Fibroblast of skin of right biceps (primary cell): ENCODE measurements at places on chromosomes 1 and 21.

DNA sequence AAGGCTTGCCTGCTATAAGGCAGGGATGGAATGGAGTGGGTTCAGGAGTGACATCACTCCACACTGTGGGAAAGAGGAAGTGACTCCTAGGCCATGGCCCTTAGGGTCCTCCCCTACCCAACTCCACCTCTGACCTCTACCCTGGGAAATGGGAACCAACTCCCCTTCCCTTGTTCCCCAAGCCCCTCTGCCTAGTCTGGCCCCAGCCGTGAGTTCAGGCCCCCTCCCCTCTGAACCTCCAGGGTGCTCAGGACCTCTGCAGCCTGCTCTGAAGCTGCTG is 3.8 kb upstream of the GUCA2A start:
- DNase-seq, result no peak

- no peak for DNase-seq
Measured at GRCh38 chr1:202217516-202217915, 23.9 kb downstream of the LGR6 start.

DNA sequence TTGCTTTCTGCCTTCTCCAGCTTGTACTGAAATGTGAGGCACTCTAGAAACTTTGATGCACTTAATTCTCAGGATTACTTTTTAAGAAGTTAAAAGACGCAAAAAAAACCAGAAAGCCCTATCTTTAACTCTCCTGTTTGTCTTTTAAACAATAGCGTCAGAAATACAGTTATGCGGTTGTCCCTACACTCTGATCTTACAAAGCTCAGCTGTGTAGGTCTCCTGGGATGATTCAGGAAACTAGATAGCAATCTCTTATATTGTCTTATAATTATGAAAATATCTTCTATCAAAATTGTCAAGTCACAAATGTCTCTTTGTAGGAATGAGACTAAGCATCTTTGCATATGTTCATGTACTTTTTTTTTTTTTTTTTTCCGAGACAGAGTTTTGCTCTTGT is 26.9 kb upstream of the RCAN3 start:
- DNase-seq, result no peak

DNA sequence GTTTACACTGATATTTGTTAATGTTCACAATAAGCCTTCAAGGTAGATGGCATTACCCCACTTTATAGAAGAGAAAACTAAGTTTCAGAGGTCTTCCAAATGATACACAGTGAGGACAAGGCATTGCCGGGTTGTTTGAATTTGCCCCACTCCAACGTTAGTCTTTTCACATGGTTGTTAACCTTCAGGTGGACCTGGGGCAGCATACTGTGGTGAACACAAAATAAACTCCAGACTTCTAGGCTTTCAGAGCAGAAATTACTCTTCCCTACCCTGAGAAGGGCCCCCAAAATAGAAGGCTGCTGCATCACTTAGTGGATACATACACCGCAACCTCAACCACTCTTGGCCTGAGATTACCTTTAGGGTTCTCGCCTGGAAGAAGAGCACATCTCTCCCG is 3.4 kb upstream of the KHDRBS1 start:
- no peak for DNase-seq

DNA sequence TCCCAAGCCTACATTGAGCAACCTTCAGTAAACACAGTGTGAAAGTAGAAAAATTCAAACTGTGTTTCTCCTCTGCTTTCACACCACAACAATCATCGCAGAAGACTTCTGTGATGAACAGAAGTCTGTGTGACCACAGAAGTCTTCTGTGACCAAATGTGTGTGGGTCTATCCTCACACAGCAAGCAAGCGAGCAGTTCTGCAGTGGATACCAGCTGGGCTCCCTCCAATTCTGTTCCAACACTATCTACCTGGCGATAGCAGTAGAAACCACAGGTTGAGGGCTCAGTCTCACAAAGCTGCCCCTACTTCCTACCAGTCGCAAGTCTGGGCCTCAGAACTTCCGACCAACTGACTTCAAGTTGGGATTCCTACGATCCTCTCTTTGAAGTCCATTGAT is 21.0 kb upstream of the RAP1A start:
- DNase-seq, result no peak

GRCh38 chr21:32147041-32147440 is 131.8 kb downstream of the MIS18A start:
- peak; percentile 28 for DNase-seq

- no peak for DNase-seq
Measured at GRCh38 chr1:67029472-67029871, 24.5 kb downstream of the SLC35D1 start.

DNA sequence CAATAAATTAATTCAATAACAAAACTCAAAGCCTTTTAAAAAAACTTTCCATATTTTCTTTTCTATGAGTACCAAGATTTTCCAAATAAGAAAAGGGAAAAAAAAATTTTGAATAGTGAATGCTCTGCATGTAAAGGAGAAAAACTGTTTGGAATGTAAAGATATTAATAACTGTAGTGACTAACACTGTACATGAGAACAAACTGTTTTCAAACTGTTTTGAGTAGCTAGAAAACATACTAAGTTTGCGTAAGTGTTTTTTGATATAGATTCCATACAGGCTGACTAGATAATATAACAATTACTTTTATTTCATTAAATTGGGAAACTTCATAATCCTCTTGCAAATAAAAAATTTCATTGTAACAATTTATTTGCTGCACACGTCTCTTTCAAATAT is 150.5 kb downstream of the DPYD start:
- no peak for DNase-seq

DNA sequence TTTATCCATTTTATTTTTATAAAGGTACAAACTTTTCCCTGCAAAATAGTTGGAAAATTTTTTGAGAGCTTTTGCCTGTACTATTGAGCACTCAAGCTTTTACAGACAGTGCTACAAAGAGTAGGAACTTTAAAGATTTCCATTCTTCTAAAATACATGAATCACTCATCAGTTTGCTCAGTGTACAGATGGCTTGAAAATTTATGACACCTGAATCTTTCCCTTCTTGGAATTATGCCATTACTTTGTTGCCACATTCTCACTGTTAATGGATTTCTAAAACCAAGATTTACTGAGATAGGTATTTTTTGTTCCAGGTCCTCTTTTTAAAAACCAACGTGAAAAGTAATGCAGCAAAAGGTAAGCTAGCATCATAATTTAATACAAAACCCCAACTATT is 76.0 kb downstream of the GPATCH2 start:
- DNase-seq, result no peak

DNA sequence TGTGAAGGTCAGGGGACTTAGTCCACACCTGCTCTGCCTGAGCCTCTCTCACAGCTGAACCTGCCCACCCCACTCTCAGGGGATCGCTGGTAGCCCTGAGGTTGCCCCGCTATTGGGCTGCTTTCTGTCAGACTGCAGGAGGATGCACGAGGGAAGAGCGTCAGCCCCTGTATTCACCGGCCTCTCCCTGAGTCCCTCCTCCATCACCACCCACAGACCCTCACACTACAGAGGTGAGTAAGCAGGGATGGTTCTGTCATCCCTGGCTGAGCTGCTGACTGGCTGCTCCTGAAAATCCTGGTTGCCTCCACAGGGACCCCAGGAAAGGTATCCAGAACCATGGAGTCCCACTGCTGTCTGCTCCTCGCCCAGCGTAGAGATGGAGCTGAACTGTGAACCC is 118.7 kb downstream of the SYT2 start:
- DNase-seq, result no peak

DNA sequence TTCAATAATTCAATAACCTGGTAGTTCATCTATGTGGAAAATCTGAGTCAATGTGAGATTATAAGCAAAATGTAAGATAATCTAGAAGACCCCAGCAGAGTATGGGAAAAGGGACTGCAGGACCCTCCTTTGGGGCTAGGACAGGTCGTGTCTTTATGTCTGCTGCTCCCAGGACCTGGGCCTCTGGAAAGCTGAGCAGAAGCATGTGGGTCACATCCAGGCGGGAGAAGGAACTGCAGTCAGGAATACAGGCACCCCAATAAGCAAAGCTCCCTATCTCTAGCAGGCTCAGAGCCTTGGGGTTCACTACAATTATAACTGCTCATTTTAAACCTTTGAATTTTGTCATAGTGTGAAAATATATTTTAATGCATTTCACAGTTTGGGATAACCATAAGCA is 73.9 kb upstream of the MCOLN3 start:
- no peak for DNase-seq

DNA sequence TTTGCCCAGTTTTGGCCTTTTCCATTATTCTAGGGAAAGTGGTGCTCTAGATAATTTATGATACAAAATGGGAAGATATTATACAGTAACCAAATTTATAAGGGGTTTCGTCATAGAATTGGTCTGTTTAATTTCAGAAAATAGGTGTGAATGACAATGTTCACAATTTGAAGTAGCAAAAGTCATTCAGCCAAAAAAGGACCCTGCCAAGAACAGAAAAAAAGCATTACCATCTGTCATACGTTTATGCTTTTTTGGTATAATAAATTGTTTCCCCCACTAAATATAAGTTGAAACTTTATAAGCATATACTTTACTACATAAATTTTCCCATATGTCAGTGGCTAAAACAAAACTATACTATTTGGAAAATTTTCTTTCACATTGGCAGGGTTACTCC is 4.5 kb upstream of the SPAG17 start:
- DNase-seq, result no peak

DNA sequence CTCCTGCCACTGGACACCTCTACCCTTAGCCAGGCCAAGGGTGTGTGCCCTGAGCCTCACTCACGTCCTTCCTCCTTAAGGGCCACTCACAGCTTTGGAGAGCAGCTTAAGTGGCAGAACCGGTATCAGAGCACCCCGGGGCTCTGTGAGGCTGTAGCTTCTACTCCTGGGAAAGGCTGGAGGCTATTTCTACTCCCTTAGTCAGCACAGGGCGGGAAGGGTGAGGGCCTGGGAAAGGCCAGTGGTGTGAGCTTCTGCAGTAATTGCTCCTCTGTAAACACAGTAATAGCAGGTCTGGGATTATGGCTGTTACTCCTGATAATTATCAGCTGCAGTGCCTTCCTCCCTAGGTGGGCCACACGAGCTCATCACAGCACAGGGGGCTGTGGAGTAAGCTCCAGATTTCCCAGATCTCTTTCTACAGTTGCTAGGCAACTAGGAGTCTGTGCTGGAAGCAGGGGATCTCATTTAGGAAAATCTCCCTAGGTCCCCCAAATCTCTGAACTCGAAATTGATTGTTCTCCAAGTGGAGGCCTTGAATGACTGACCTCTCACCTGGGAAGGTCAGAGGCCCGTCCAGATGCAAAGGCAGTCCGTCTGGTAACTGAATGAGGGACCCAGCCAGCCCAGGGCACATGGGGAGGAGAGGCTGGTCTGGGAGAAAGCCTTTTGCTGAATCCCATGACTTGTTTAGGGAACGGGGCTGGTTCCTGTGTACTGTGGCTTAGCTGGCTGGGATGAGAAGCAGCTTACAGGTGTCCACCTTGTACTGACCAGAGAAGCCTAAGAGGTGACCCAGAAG is 29.3 kb downstream of the IER5 start:
- DNase-seq, result no peak

DNA sequence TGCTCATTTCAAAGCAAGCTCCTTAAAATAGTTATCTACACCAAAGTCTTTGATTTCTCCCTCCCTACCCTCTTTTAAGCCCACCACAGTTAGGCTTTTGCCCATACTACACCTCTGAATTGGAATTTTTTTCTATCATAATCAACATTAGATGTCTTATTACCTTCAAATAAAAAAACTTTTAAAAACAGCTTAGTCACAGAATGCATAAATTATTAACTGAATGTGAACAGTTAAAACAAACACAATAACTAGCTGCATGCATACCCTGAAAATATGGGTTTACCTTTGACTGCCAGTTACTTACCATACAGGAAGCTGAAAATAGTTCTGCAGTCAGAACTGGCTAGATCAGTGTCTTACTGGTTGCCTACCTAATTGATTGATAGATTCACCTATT is 210.9 kb downstream of the TGFB2 start:
- no peak for DNase-seq

GRCh38 chr1:150985179-150985825 is 3.2 kb downstream of the ANXA9 start:
- DNase-seq, result no peak

- DNase-seq, result no peak
Measured at GRCh38 chr1:107964336-107965109, 457 bp downstream of the VAV3 start.

DNA sequence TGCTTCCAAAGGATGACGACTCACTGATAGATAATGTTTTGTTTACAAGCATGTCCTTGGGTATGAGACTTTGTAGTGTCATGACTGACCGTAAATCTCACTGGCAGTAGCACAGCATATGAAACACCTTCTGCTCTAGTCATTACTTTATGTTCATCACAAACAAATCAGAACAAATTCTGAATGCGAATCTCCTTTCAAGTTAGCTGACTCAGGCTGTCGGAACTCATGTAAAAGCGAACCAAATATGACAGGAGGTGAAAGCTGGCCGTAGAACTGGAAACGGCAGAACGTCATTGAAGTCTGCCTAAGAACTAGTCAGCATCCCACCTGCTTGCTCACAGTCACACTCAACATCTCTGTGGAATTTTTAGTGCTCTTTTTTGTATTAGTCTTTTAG is 143.9 kb downstream of the RGS7 start:
- DNase-seq, result no peak

DNA sequence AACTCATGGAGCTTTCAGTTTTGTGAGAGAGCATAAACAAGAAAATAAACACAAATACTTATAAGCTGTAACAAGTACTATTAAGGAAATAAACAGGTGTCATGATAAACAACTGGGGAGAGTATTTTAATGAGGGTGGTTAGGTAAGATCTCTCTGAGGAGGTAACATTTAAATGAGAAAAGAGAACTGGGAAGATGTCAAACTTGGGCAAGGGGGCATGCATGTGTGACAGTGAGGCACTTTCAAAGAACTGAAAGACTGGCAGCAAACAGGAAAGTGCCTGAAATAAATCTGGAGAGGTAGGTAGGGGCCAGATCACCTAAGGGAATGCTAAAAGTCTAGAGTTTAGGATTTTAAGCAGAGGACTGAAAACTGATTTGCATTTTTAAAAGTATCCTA is 37.8 kb downstream of the NSL1 start:
- no peak for DNase-seq

DNA sequence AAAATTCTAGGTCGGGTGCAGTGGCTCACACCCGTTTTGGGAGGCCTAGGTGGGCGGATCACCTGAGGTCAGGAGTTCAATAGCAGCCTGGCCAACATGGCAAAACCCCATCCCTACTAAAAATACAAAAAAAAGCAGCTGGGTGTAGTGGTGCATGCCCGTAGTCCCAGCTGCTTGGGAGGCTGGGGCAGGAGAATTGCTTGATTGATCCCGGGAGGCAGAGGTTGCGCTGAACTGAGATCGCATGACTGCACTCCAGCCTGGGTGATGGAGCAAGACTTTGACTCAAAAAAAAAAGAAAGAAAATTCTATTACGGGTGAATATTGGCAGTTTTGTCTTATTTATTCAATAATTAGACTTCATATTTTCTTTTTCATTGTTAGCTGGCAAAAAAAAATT is 62.1 kb downstream of the SNX7 start:
- DNase-seq, result no peak

- DNase-seq, result peak; percentile 27
Measured at GRCh38 chr1:210696709-210697108, 368.0 kb downstream of the HHAT start.

GRCh38 chr1:185674201-185674600 is 60.0 kb upstream of the HMCN1 start:
- DNase-seq, result no peak

GRCh38 chr1:40404670-40405462 is 31.3 kb downstream of the SMAP2 start:
- peak; percentile 62 for DNase-seq

GRCh38 chr21:37711836-37712568 is 204.3 kb downstream of the KCNJ6 start:
- peak; percentile 74 for DNase-seq

- DNase-seq, result no peak
Measured at GRCh38 chr1:235286667-235287066, 41.3 kb downstream of the ARID4B start.
